ENCODE measurements at places on chromosomes 12 and 14.
A peak's percentile ranks its signal among the peaks of the same experiment; 100 is the strongest.

DNA sequence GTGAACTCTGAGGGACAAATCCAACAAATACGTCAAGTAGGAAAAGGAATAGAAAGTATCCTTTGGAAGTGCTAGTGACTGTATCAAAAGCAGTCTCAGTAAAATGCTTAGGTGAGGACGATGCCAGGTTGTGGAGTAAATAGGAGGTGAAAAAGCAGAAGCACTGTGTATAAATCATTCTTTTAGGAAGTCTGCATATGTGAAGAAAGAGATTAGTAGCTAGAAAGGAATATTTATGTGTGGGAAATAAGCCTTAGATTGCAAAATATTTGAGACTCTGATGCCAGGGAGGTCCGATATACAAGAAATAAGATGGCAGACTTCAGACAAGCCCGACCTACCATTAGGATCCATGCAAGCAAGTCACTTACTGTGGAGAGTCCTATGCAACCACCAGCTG, 7.9 kb downstream of the CEP128 start:
- no peak for DNase-seq

- peak; percentile 2 for DNase-seq
Measured at GRCh38 chr14:86462193-86462753, 932.3 kb downstream of the FLRT2 start.

GRCh38 chr12:51025338-51025835, 797 bp downstream of the SLC11A2 start:
- no peak for DNase-seq

DNA sequence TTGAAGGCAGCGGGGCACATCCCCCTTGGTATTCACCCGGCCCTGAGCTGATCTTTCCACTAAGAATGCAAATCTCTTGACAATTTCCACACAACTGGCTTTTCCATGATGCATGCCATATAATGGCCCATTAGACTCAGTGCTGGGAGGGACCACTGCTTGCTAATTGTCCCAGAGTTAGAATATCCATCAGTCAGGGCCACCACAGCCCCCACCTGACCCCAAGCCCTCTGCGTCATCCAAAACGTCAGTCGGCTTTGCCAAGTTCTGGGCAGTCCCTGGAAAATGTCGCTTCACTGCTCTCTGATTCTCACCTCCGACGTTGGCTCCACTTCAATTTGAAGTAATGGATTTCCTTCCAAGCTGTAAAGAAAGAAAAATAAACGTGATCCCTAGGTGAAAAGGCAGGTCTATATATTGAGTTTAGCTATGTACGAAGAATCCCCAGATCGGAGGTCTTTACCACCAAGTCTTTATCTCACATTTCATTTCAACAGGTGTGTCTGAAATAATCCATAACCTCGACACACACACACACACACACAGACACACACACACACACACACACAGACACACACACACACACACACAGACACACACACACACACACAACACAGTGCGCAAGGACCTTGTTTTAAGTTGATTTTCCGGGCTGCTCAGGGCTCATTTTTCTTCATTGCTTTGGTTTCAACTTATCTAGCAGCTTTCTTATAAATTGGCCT, 165.5 kb upstream of the NOS1 start:
- DNase-seq = no peak

DNA sequence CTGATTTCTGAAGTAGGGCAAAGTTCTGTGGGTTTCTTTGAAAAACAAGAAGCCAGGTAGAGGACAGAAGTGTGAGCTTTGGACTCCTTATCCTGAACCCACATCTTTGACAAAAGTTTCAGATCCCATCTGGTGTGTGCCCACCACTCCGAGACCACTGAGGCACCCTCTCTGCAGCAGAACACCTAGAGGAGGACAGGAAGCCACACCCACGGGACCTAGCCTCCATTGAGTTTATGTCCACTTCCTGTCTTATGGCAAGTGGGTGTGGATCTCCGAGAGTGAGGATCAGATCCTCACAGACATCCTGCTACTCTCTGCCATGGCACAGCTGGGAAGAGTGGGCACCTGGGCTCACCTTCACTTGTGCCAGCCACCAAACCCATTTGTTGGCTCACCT, 16.8 kb upstream of the OR6S1 start:
- no peak for DNase-seq

DNA sequence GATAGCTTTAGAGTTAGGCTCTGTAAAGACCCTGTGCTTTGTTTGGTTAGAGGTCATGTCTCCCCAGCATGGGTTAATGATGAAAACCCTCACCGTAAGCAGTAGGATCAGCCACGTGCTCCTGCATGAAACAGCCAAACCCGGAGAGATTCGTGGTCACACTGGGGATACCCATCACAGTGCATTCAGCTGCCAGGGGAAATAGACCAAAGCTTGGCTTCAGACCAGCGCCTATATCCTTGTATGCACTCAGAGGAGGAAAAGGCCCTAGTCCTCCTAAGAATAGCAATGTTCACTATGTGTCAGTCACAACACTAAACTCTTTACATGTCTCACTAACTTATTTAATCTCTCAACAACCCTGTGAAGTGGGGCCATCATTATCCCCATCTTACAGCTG, 16.3 kb downstream of the SPX start:
- no peak for DNase-seq

DNA sequence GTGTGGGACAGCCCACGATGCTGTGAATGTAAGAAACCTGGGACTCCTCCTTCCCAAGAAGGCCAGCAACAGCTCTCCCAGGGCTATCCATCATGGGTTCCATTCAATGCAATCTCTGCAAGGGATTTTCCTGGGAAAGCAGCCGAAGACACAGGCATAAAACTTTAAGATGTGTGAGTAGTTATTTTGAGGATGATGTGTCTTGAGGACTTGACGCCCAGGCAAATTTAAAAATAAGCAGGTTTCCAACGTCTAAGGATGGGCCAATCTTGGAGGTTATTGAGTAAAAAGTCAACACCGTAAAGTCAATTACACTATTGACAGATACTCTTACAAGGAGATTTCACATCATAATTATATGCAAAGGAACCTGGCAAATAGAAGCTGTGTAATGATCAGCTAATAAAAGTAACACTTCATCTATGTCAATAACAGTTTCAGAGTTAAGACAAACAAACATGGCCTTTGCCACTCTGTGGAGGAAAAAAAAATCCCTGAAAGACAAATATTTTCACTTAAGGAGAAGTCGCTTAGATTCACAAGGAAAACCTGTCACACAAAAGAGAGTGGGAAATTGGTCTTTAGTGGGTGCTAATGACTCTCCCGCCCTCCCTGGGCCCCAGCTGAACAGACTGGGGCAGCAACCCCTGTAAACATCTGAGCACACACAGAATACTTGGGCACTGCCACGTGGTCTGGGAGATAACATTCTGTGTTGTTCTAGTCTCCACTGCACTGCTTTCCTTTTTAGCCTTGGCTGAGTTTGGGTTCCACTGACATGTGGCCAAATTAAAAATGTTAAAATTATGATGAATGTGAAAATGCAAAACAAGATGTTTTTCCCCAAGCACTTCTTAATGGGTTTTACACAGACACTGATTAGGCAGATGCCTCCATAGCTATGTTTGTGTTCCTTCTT, 240.9 kb downstream of the FOXN3 start:
- DNase-seq = no peak

DNA sequence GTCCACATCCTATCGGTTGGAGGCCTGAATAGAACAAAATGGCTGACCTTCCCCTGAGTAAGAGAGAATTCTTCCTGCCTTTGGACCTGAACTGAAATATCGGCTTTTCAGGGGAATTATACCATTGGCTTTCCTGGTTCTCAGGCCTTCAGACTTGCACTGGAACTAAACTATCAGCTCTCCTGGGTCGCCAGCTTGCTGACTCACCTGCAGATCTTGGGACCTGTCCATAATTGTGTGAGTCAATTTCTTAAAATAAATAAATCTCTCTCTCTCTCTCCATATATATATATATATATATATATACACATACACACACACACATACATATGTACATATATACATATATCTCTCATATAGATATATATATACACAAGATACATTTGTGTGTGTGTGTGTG, 41.6 kb downstream of the KCNK10 start:
- DNase-seq = no peak

- no peak for DNase-seq
Measured at GRCh38 chr12:12996209-12996608, 3.9 kb downstream of the HEBP1 start.

GRCh38 chr12:53756300-53757100, 4.7 kb upstream of the CISTR start:
- no peak for DNase-seq

GRCh38 chr12:22860926-22861325, 236.0 kb downstream of the ETNK1 start:
- no peak for DNase-seq

GRCh38 chr14:26463136-26463535, 134.7 kb downstream of the NOVA1 start:
- DNase-seq = no peak

DNA sequence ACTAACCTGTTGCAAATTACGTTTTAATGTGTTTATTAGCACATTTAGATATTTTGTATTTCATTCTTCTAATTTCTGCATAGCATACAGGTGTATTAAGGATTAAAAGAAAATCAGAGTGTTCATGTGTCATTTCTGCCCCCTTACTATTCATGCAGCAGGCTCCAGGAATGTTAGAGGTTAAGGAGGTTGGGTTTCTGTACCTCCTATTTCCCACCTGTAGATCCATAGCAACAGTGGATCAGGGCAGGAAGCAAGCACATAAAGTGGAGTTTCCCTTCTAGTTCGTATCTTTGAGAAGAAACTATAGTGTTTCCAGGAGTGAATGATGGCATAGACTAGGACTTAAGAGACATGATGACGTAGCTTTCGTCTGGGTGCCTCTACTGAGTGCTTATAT, 18.9 kb downstream of the JKAMP start:
- DNase-seq = no peak

- DNase-seq = peak; percentile 81
Measured at GRCh38 chr14:55107766-55108554, 21.1 kb upstream of the LGALS3 start.

DNA sequence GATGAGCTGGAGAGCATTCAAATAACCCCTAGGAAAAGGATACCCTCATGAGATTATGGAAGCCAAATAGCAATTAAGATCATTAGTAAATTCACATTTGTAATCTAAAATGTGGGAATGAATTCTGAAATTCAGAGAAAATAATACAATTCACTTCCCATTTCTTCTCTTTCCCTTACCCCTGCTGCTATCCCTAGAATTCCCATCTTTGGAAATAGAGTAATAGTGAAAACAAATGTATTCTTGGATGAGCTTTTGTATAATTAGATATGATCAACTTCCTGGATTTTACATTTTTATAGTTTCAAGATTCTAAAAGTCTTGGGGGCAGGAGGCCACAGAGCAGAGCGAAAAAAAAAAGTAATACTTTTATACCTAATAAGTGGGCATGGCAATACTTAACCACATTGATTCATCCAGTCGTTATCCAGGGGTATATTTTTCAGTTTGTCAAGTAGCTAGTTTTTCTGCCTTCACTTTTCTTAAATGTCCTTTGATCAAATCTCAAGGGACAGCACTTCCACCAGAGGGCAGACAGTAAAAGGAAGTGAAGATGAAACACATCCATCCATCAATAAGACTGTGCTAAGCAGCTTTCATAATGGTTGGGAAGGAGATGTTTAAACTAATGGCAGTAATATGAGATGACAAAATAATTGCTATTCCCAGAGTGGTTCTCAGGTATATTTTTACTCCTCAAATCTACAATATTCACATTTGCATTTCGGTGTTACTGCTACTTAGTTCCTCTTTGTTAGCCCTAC, 401.3 kb downstream of the DIO2 start:
- DNase-seq = no peak

GRCh38 chr14:60760644-60761364, 26.2 kb downstream of the MNAT1 start:
- no peak for DNase-seq

DNA sequence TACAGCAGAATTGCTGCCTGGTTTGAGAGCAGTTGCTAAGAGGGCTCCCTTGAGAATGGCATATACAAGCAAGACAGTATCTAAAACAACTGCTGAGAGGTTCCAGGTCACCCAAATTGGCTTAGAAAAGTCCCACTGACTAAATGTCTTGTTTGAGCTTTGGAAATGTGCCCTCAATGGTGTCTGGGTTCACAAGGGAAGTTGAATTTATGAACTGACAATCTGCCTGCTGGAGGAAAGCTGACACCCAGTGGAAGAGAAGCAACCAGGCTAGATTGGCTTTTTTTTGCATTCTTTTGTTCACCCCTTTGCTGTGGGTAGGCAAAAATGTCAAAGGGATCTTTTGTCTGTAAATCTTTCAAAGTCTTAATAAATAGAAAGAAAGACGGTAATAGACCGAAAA, 44.6 kb upstream of the NPFF start:
- DNase-seq = no peak

DNA sequence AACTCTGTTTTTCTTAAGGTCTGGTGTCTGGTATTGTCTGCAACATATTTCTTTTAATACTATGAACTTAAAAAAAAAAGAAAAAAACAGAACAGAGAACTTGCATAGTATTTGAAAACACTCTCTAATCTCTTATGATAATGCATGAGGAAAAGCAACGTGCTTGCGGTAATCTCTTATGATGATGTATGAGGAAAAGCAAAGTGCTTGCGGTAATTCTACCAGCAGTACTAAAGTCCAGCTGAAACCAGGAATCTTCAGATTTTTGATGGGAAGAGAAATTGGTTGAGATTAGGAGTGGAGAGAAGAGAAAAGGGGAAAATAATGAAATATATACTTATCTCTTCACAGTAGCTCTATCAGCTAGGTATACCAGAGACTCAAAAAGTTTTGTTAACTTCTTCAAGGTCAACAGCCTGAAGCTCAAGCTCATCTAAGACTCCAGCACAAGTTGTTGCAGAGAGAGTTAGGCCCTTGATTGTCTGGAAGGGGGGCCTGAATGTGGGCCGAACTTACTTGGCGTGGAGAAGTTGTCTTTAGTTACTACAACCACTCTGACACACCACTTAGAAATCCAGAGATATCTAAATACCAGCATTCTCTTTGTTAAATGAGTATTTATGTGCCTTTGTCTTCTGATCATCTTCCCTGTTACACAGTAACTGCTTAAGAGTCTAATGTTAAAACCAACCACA, 240.4 kb downstream of the PRKD1 start:
- no peak for DNase-seq

GRCh38 chr12:94458877-94459727, 565 bp downstream of the CEP83 start:
- DNase-seq = peak; percentile 3

- no peak for DNase-seq
Measured at GRCh38 chr14:54659365-54659764, 92.4 kb downstream of the SAMD4A start.

DNA sequence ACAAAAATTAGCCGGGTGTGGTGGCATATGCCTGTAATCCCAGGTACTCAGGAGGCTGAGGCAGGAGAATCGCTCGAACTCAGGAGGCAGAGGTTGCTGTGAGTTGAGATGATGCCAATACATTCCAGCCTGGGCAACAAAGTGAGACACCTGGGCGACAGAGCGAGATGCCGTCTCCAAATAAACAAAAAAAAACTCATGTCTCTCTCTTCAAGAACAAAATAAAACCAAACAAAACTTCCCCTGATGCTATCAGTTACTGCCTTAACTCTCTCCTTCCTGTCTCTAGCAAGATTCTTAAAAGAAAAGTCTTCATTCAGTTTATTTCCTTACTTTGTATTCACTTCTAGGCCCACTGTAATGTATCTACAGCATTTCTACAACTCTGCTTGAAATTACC, 20.8 kb downstream of the KLHL28 start:
- no peak for DNase-seq

Measured in activated CD4-positive, alpha-beta T cell treated with anti-CD3 and anti-CD28 coated beads, Interleukin-2, amount 50 U/mL, for 16 hours (primary cell).